GDM1 (cell line): ENCODE measurements at places on chromosomes 13 and 19.

- no peak for DNase-seq
These were observed 69.7 kb downstream of the RASA3 start for GRCh38 chr13:114062754-114063153.

DNA sequence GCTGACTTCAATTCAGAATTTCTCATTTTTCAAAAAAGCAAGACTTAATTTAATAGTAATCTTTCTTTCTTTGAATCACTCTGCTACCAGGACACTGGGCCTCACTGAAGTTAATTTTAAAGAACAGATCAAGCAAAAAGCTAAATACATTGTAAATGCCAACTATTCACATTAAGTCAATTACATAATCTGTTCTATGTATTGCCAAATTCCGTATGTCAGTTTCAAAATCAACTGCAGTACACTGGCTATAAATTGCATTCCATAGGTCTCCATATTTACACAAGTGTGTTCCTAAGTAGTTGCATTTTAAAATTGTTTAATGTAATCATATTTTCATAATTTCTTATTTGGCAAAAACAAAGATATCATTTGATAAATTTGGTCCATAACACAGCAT is 10.1 kb downstream of the FOXO1 start:
- no peak for DNase-seq

DNA sequence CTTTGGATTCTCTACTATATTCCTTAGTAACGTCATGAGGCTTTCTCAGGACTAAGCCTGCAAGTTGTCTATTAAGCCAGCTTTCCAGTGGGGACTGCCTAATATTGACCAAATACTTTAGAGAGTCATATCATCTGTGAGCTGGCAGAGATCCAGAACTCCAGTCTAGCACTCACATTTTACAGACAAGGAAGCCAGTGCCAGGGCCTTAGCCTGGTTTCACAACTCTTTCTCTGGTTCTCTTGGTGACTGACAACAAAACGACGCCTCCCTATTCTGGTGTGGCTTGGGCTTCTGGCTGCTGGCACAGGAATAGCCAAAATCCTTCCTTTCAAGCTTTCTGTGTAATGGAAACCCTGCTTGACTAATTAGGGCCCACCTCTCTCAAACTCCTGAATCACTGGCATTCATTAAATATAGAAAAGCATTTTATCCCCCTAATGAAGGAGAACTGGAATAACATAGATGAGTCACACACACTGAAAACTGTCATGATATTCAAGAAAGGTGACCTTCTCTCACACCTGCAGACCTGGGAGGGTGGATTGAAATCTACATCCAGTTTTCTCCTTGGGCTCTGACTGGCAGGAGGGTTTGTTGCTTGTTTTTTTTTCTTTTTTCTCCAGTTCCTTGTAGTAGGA is 75.2 kb upstream of the UBL3 start:
- no peak for DNase-seq

DNA sequence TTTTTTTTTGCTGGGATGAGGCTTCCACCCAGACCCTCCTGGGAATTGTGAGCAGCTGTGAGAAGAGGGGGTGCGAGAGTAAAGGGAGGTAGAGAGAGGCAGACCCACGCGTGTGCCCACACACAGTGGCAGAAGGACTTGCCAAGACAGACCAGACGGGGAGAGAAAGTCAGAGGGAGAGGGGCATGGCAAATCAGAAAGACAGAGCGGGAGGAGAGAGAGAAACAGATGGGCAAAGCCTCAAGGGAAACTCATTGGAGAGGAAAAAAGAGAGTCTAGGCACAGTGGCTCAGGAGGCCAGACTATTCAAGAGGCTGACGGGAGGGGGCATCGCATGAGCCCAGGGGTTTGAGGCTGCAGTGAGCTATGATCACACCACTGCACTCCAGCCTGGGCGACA is 17.0 kb downstream of the CATSPERG start:
- DNase-seq, result no peak

- DNase-seq, result no peak
These were observed 111.0 kb downstream of the MRPL57 start for GRCh38 chr13:21287331-21287907.
